ENCODE measurements at places on chromosomes 5 and 9. TPM values are rescaled to one million over a fixed set of nuclear protein-coding genes. Genes with fewer than 3 reads are reported as not detected.

The TRIM14 gene
- 6.0 TPM for polyA plus RNA-seq

The INPP5E gene
- 3.2 TPM for polyA plus RNA-seq

The GLDC gene
- polyA plus RNA-seq: 0.31 TPM

The GPR150 gene
- 1.0 TPM for polyA plus RNA-seq

The LIFR gene
- polyA plus RNA-seq: 7.7 TPM

The SLC25A46 gene
- polyA plus RNA-seq: 17.9 TPM

The SOHLH1 gene
- not detected for polyA plus RNA-seq

The TMC1 gene
- polyA plus RNA-seq: not detected

The PCDHB10 gene
- polyA plus RNA-seq: 0.12 TPM

The PCDHGB6 gene
- 0.50 TPM for polyA plus RNA-seq

DNA sequence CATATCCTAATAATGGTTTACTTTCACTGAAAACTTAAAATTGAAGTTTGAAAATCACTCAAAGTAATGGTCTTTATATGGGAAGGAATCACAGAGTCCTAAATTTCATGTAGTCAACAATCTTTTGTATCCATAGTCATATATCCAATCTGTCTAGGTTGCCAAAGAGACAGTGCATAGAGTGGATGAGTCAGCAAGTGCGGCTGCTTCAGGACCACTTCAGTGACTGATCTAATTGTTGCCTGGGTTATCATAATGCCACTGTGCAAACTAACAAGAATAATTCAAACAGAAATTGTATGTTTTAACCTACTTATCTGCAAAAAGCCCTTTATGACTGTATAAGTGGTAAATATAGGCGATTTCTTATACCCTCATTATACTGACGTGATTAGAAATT, 211.3 kb upstream of the PRR16 start:
- H3K36me3 ChIP-seq: no peaks in the 10 kb centered on the region
- no peaks in the 10 kb centered on the region for H3K4me1 ChIP-seq
- DNase-seq: peak; percentile 16
- H3K27ac ChIP-seq: no peak overlapping the region

DNA sequence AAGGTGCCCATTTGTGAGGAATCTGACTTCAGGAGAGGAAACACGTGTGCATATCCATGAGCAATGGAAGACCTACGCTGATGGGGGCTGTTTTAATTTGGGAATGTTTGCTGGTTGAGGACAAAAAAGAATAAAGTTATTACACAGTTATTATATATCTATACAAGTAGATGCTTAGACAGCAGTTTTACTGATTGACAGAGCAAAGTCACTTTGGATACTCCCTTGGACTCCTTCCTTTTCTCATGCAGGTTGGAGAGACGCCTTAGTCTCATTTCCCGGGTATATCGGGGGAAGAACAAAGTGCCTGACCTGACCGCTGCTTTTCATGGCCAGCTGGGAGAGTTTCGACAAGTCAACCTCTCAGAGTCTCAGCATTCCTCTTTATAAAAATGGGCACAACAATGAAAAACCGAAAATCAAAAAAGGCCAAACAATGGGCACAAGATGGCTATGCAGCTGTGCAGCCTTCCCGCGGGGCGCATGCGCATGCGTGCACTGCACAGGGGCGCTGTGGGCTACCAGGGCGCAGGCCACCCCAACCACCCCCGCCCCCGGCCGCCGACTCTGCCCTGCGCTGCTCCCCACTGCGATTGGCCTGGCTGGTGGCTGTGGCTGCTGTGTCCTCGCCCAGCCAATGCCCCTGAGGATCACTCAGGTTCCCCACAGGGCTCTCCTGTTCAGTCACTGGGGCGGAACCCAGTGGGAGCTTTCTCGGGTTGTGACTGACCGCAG, 18.1 kb downstream of the NFIL3 start:
- no peaks in the 10 kb centered on the region for H3K27me3 ChIP-seq
- no peak overlapping the region for H3K4me3 ChIP-seq
- H3K4me1 ChIP-seq: peaks cover 4% of the 10 kb centered on the region
- no peak for DNase-seq
- no peak overlapping the region for H3K27ac ChIP-seq
- peaks cover 49% of the 10 kb centered on the region for H3K36me3 ChIP-seq

DNA sequence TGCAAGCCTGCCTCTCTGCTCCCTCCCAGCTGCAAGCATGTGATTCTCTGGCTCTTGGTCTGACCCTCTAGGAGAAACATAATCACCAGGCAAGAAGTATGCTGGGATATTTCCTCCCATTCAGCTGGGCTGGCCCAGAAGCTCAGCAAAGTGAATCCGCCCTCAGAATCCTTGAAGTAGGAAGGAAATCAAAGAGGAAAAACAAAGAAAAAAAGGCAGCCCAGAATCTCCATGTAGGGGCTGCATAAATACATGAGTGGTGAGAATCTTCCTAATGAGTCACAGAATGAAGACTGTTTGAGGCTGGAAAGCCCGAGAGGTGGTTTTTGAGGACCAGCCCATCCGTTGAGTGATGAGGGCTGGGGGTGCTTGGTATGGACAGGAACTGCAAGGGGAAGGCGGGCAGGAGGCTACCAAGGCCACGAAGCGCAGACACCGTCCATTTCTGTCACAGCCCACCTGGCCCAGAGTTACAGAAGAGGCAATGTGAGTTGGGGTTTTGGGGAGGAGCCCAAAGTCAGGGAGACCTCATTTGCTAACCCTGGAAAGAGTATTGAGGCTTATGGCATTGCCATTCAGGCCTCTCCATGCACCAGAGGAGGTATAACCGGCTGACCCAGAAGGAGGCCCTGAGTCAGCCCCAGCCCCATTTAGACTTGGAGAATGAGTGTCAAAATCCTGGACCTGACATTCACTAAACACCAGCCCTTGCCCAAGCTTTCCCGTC, 33.4 kb upstream of the TGFBR1 start:
- no peak for DNase-seq
- no peak overlapping the region for H3K4me3 ChIP-seq
- peaks cover 3% of the 10 kb centered on the region for H3K4me1 ChIP-seq
- peak overlapping the region; percentile 10 for H3K27ac ChIP-seq

DNA sequence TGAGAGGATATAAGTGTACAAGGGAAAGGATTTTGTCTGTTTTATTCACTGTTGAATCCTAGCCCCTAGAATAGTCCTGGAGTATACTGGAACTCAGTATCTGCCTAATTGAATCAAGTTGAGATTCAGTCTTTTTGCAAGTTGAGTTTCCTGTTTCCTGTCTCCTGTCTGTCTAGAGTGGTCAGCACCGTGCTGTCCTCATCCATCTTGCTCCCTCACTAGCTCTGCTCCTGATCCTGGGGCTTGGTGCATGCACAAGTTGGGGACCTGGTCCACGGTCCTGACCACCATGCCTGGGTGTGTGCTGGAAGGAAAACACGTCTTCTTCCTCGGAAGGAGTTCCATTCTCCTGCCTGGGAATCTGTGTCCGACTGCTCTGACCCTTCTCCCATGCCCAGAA, 3.2 kb downstream of the IL5 start:
- H3K27ac ChIP-seq: no peak overlapping the region
- DNase-seq: no peak
- no peaks in the 10 kb centered on the region for H3K36me3 ChIP-seq
- H3K27me3 ChIP-seq: no peaks in the 10 kb centered on the region

DNA sequence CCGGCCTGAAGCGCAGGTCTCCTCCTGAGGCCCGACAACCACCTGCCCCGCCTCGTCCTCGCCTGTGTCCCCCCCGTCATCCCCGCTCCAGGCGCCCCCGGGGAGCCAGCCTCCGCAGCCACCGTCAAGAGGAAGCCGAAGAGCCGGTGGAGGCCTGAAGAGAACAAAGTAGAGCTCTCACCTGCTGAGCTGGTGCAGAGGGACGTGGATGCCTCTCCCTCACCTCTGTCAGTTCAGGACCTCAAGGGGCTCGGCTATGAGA, 169.9 kb downstream of the HINT1 start:
- H3K27ac ChIP-seq: no peak overlapping the region
- no peaks in the 10 kb centered on the region for H3K27me3 ChIP-seq
- H3K4me3 ChIP-seq: no peak overlapping the region
- DNase-seq: no peak

DNA sequence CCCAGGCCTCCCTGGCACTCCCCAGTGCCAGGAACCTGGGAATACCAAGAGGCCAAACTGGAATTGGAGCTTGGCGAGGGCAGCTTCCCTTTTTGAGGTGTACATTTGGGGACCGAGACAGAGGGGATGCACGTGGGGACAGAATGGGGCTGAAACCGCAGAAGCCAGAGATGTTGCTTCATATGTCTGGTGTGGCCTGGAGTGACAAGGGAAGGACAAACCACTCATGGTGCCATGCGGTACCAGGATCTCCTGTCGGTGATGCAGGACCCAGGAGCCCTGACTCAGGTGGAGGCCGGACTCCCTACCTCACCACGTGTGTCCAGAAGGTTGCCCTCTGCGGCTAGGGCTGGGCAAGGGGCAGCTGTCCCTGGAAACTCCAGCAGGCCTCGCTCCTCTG, 4.0 kb upstream of the CSF2 start:
- H3K4me1 ChIP-seq: peaks cover 5% of the 10 kb centered on the region
- no peak overlapping the region for H3K4me3 ChIP-seq
- DNase-seq: no peak

- no peaks in the 10 kb centered on the region for H3K27me3 ChIP-seq
- no peak overlapping the region for H3K27ac ChIP-seq
- H3K4me3 ChIP-seq: no peak overlapping the region
These were observed 22.3 kb downstream of the NDUFS6 start for GRCh38 chr5:1823381-1824034.

DNA sequence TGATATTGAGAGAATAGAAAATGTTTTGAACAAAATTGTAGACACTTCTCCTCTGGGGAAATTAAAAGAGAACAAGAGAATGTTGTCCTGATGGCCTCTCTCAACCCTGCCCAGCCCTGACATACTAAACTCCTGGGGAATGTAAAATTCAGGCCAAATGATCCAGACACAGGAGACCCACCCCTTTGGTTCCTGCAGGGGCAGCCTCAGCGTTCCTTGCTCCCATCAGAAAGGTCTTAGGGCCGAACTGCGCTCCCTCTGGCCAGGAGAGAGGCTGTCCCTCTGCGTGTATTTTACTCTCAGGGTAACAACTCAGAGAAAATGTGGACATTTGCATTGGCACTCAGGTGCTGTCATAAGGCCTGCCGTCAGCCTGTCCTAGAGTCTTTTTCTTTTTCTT, 616.3 kb upstream of the KLF4 start:
- no peaks in the 10 kb centered on the region for H3K36me3 ChIP-seq
- H3K27me3 ChIP-seq: no peaks in the 10 kb centered on the region
- DNase-seq: no peak
- H3K27ac ChIP-seq: no peak overlapping the region
- no peak overlapping the region for H3K4me3 ChIP-seq

DNA sequence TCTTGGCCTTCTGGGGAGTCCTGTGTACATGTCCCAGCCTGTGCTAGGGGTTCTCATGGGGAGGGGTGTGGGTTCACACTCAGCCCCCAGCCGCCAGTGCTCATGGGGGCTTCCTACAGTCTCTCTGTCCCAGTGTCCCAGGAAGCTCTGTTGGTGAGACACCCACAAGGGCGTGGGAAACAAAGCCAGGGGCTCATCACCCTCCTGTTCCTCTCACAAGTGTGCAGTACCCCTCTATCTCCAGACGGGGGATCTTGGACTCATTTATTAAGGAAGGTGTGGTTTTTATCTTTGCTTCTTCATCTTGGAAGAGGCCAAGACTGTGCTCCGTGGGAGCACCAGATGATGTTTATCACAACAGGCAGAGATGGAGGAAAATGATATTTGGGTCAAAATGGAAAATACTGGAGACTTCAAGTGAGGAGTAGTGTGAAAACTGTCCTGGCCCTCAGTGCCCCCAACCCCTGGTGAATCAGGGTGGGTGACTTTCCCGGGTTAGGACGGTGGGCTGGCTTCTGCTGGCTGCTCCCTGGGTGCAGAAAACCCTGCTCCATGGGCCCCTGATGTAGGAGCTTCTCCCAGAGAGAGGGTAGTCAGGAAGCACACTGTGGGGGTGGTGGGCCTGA, 15.2 kb downstream of the TMEM171 start:
- H3K36me3 ChIP-seq: no peaks in the 10 kb centered on the region
- no peak overlapping the region for H3K27ac ChIP-seq
- no peaks in the 10 kb centered on the region for H3K4me1 ChIP-seq
- no peaks in the 10 kb centered on the region for H3K27me3 ChIP-seq
- H3K4me3 ChIP-seq: no peak overlapping the region

DNA sequence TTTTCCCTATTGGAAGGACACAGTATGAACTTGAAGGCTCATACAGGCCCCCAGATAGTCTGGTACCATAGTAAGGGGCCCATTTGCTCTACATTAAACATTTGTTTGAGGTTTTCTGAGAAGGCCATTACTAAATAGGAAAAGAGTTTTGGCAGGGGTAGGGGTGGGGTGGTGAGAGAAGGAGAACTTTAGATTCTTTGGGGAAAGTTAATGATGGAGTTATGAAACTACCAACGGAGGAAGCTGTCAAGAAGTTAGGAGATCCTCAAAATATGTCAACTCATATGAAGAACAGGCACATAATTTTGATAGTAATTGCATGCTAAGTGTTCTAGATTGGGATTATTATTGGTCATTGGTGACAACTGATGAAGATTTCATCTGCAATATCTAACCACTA, 114.7 kb downstream of the TAF11L14 start:
- no peaks in the 10 kb centered on the region for H3K4me1 ChIP-seq
- no peak overlapping the region for H3K4me3 ChIP-seq
- no peaks in the 10 kb centered on the region for H3K36me3 ChIP-seq
- DNase-seq: no peak

DNA sequence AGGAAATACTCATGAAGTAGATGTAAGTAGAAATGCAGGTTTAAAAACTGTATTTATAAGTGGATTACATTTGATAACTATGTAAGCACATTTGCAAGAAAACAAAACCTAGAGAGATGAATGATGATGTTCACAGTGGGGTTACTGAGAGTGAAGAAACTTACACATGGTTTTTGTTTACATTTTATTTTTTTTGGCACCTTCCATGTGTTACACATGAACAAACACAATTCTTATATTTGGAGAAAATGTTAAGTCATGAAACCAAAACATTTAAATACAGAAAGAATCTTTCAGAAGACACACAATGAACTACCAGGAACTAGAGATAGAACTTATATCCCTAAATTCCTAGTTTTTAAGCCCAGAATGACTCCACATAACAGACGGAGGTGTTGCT, 51.5 kb upstream of the SPATA31E1 start:
- H3K36me3 ChIP-seq: no peaks in the 10 kb centered on the region
- no peak overlapping the region for H3K27ac ChIP-seq
- no peak overlapping the region for H3K4me3 ChIP-seq
- no peaks in the 10 kb centered on the region for H3K27me3 ChIP-seq
- no peaks in the 10 kb centered on the region for H3K4me1 ChIP-seq

GRCh38 chr5:142888469-142889085, 118.4 kb downstream of the ARHGAP26 start:
- no peak overlapping the region for H3K27ac ChIP-seq
- no peaks in the 10 kb centered on the region for H3K27me3 ChIP-seq
- H3K4me1 ChIP-seq: no peaks in the 10 kb centered on the region
- no peak for DNase-seq
- no peaks in the 10 kb centered on the region for H3K36me3 ChIP-seq
- no peak overlapping the region for H3K4me3 ChIP-seq

Data from stomach (tissue), 19 donors.